Ascending aorta (tissue), 2 donors: ENCODE measurements at places on chromosomes 6 and 20. TPM values are rescaled to one million over a fixed set of nuclear protein-coding genes. Genes with fewer than 3 reads are reported as not detected.

GRCh38 chr20:1317545-1318255 lies 11.2 kb downstream of the SDCBP2 start:
- DNase-seq, result no peak

DNA sequence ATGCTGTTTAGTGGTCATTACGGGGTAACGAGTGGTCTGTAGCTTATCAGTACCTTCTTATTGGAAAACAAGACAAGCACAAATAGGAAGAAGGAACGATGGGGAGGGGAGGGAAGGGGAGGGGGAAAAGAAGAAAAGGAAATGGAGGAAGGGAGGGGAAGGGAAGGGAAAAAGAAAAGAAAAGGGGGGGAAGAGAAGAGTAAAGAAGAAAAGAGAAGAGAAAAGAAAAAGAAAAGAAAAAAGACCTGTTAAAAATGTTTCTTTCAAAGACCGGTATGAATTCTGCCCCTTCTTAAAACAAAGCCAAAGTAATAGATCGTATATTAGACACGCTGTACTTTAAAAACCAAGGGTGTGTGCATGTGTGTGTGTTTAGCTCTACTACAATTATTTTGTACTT lies 2.4 kb upstream of the TENT5A start:
- no peak for DNase-seq

DNA sequence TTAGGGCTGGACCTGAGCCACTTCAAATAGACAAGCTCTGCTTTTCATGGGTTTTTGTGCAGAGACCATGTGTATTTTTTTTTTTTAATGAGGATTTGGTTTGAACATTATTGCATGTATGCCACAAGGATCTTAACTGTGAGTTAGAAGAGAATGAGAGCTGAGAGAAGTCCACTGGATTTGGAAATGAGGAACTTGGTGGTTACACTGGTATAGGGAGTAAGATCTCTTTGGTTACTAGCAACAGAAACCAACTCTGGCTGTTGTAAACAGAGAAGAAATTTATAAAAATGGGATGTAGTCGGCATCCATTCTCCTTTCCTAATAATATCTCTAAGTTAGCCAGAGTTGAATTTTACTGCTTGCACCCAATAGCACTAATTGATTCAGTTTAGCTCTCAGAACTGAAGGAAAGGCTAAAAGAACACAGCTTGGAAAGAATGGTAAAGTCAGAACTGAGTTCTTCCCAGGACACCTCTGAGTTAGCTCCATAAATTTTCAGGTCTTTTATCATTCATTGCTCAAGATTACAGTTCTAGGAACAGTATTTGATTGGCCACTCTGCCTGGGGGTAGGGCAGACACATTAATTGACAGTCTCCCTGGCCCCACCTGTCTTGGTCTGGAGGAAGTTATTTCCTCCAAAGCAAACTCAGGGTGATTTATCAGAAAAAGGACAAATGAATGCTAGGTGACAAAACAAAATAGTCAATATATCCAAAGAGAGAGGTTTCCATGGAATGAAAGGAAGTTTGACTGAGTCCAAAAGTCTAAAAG lies 3.9 kb upstream of the WFDC2 start:
- no peak for DNase-seq

GRCh38 chr6:113654396-113654795 lies 202.7 kb upstream of the MARCKS start:
- DNase-seq, result peak; percentile 88

DNA sequence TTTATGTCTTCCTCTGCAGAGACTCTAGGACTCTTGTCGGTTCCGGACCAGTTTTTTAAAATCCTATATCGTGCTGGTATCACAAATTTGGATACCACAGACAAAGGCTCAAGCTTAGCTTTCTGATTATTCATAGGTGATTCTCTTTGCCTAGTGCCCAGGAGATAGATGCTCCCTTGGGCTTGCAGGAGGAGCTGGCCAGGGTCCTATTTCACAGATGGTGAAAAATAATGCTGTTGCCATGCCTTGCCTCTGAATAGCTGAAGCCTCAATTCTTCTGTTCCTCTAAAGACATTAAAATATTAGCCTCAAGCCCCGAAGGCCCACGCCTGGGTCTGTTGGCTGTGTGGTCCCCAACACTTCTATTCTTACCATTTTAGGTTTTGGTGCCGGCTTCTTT lies 123.9 kb upstream of the BACH2 start:
- DNase-seq, result no peak

Gene KCNK15
- total RNA-seq, result 62.6 TPM

Gene TAAR6
- not detected for total RNA-seq
